ENCODE measurements at places on chromosomes 2 and 18.
A peak's percentile ranks its signal among the peaks of the same experiment; 100 is the strongest.

- no peak for DNase-seq
These were observed 287.0 kb downstream of the ALPK2 start for GRCh38 chr18:58341916-58342315.

DNA sequence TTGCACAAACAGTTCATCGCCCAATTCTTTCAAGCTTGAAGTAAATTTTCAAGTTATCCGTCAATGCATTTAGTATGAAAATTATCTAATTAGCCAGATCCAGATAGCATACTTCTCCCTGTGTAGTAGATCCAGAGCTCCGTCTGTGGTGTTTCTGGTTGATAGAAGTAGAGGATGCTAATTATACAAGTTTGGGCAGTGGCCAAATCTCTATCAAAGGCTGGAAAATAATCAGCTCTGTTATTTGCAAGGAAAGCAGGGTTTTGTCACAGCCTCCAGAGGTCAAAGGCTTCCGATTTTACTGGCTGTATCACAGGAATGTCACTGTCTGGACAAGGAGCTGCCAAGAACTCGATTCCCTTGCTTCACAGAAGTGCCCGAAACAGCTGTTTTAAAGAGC, 28.6 kb downstream of the LRRC30 start:
- DNase-seq: no peak

DNA sequence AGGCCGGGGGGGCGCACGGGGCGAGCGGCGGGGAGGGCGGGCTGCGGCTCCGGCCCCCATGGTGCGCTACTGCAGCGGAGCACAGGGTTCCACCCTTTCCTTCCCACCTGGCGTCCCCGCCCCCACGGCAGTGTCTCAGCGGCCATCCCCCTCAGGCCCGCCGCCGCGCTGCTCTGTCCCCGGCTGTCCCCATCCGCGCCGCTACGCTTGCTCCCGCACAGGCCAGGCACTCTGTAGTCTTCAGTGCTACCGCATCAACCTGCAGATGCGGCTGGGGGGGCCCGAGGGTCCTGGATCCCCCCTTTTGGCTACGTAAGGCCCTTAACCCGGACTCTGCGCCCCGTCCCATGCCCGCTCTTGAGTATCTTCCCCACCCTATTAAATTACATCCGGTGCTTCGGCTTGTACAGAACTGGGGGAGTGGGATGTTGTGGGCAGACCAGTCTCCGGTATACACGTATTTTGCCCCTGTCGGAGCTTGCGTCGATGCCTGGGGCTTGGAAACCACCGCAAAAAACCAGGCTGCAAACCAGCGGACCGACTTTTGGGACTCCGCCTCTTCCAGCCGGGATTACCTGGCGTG, 598 bp upstream of the WBP1 start:
- DNase-seq: peak; percentile 89

GRCh38 chr2:223114170-223114569, 62.2 kb downstream of the KCNE4 start:
- no peak for DNase-seq

- DNase-seq: no peak
These were observed 199.7 kb downstream of the PID1 start for GRCh38 chr2:229071292-229071976.

DNA sequence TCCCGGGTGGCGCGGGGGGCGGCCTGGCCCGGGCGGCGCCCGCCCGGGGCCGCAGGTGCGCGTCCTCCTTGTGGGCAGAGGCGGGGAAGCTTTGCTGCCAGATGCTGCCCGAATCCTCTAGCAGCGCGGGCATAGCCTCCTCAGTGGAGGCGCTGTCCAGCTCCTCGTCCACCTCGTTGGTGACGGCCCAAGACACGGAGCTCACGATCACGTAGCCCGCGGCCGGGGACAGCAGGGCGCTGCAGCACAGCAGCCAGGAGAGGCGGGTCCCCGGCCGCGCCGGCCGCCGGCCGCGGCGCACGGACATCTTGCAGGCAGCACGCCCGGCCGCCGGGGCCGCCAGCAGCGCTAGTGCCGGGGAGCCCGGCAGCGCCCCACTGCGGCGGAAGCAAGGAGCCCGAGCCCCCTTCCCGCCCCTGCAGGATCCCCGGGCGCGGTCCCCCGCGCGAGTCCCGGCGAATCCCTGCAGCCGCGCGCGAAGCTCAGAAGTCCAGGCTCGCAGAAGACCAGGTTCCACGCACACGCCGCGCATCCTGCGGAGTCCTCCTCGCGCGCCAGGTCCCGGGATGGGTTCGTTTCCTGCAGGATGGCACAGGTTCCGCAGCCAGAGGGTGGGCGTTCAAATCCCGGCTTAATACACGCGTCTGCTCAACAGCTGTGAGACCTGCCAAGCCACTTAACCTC, at the start of gene CREG2:
TSS of gene CREG2 (minus strand) at position 353 of the 684 bp plus-strand sequence. CDS start at position 307, 46 bp downstream.
- DNase-seq: peak; percentile 61

- DNase-seq: no peak
These were observed 2.9 kb downstream of the MDH1 start for GRCh38 chr2:63591566-63592175.

GRCh38 chr2:132804051-132804450, 134.0 kb upstream of the LYPD1 start:
- DNase-seq: no peak

- DNase-seq: no peak
These were observed 1.4 kb downstream of the ITGA6 start for GRCh38 chr2:172428832-172429210.

DNA sequence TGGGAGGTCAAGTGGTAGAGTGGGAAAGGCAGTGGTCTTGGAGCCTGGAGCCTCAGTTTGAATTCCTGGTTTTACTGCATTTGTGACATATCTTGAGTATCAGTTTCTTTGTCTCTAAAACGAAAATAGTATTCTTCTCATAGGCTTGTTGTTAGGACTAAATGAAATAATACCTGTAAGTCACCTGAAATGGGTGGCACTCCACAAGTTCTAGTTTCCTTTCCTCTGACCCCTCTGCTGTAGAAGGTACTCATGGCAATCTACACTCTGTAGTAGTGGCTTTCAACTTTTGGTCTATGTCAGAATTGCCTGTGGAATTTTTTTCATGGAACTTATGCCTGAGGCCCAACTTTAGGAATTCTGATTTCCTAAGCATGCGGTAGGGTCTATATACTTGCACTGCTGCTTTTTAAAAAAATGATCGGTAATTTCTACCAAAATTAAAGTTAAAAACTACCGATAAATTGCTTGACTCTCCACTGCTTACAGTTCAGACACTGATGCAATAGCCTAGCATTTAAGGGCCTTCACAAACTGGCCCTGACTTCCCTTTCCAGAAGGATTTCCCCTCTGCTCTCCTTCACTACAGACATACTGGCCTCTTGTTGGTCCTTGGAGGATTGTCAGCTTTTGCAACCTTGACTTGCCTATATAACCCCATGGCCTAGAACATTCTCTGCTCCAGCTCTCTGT, 47.2 kb downstream of the PLEK start:
- no peak for DNase-seq

DNA sequence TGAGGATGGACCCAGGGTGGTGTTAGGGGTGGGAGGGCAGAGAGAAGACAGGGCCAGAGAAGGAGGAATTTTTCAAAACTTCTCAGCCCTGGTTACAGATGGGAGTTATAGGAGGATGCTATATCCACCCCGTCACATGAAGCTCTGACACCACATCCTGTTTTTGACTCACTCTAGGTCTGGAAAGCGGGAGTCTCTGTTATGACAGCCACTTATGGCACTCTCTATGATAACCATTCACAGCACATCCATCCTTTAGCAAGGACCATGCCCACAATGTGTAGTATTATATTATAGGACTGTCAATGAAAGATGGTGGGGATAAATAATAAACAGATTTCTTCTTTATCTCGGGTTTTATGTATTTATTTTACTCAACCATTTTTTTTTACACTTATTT, 461.2 kb downstream of the CDH2 start:
- DNase-seq: no peak

- DNase-seq: no peak
These were observed 222.4 kb downstream of the WDR7 start for GRCh38 chr18:56873441-56874140.

DNA sequence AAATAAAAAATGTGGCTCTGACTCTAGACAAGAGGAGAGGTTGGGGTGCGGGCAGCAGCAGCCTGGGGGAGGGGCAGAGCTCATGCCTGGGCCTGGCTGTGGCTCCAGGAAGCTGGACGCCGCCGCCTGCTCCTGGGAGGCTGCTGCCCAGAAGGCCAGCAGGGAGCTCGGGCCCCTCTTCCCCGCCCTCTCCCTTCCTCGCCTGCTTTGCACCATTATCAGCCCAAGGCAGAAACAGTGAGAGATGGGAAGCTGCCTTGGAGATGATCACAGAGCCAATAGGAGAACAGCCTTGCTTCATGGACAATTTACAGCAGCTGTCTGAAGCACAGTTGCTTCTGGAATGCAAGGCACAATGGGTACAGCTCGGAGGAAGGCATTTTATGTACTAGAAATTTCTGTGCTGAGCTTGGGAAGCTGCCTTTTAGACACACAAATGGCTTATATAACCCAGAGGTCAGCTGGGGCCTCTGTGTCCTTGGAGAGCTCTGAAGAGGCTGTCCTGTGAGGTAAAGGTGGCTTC, 55.3 kb upstream of the AFF3 start:
- no peak for DNase-seq

GRCh38 chr2:74513605-74514367, 464 bp upstream of the TLX2 start:
- no peak for DNase-seq

GRCh38 chr2:232480201-232481190, 7.1 kb downstream of the ECEL1 start:
- DNase-seq: no peak

Measured in CD4-positive, CD25-positive, alpha-beta regulatory T cell (primary cell).